Stimulated activated CD8-positive, alpha-beta memory T cell treated with anti-CD3 and anti-CD28 coated beads, Interleukin-4, amount 100 ng/mL, for 4 hours (primary cell): ENCODE measurements at places on chromosomes 5 and 9.

GRCh38 chr9:98994172-98995058 is 50.7 kb downstream of the COL15A1 start:
- no peak for DNase-seq

- no peak for DNase-seq
These were observed 4.9 kb downstream of the CACNA1B start for GRCh38 chr9:137882506-137882821.

DNA sequence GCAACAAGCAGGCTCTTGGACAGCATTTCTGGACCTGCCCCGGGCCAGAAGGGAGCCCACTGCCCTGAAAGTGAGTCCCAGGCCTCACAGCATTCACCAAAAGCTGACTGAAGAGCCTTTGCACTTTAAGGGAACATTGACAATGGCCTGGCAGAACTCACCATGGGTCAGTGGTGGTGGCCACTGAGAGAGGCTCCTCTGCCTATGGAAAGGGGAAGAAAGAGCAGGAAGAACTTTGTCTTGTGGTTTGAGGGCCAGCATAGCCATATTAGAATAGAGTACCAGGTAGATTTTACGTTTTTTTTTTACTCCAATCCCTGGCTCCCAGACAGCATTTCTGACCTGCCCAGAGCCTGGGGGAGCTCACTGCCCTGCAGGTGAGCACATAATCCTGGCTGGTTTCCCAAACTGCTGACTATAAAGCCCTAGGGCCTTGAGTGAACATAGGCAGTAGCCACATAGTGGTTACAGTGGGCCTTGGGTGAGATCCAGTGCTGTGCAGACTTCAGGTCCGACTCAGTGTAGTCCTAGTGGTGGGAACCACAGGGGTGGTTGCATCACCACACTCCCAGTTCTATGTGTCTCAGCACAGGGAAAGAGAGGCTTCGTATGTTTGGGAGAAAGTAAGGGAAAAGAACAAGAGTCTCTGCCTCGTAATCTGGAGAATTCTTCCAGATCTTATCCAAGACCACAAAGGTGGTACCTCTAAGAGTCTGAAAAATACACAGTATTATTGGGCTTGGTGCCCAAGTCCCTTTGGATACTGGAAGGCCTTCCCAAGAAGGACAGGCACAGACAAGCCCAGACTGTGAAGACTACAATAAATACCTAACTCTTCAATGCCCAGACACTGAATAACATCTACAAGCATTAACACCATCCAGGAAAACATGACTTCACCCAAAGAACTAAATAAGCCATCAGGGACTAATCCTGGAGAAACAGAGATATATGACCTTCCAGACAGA is 89.5 kb downstream of the TSSK1B start:
- no peak for DNase-seq

GRCh38 chr9:125343518-125344275 is 82.1 kb downstream of the GAPVD1 start:
- no peak for DNase-seq

DNA sequence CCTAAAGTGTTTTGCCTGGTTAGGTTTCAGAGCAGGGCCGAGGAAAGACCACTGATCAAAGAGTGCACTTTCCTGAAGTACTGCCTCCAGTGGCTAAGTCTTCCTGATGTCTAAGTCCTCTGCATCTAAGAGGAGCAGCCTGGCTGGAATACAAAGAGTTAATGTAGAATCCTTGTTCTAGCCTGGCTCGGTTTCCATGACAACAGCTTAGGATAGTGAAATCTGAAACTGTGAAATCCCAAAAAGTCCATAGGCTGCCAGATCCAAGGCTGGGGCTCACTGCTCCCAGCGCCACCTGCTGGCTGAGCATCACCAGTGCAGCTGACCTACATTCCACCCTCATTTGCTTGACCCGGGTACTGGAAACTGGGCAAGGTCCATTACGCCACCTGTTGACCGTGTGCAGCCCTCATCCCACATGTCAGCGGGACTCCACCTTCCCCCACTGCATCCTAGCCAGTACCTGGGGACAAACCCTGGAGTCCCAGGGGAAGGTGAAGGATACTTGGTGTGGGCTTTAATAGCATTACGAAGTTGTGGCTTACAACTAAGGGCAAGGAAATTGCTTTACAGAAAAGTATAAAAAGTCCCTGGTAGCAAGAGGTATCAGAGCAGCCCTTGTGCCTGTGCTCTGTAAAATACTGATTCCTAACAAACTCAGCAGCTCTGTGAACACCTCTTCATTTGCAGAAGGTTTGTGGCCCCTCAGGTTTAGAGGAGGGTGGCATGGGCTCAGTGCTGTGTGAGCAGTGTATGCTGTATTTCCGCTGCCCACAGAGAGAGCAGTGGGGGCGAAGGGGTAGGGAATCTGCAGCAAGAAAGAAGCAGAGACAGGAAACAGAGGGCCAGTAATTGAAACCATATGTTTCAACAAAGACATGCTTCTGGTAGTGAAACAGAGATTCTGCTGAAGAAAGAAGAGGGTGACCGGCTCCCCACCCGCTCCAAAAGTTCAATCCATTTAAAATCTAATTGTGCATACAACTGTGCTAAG is 36.0 kb downstream of the PCDHGC5 start:
- DNase-seq, result no peak

GRCh38 chr5:115778417-115778816 is 38.0 kb downstream of the CDO1 start:
- no peak for DNase-seq

DNA sequence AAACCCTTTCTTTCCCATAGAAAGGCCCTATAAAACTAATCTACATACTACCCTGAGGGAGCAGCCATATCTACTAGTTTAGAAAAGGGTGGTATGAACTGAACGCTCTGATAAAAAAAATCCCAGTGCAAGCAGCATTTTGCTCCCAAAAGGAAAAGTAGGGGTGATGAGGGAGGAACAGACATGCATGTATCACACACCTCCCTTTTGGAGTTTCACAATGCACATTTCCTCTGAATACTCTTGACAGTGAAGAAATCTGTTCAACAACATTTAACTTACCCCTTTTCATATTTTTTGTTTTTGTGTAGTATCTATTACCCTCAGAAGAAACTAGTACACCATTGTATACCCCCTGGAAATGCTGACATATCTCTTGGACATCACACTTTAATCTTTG is 411.4 kb downstream of the MAT2B start:
- no peak for DNase-seq

- no peak for DNase-seq
These were observed 187.1 kb upstream of the SPEF2 start for GRCh38 chr5:35430381-35431162.

GRCh38 chr5:4777435-4777834 is 362.7 kb upstream of the ADAMTS16 start:
- DNase-seq, result no peak

- no peak for DNase-seq
These were observed 9.8 kb upstream of the SYNPO start for GRCh38 chr5:150630461-150631325.

DNA sequence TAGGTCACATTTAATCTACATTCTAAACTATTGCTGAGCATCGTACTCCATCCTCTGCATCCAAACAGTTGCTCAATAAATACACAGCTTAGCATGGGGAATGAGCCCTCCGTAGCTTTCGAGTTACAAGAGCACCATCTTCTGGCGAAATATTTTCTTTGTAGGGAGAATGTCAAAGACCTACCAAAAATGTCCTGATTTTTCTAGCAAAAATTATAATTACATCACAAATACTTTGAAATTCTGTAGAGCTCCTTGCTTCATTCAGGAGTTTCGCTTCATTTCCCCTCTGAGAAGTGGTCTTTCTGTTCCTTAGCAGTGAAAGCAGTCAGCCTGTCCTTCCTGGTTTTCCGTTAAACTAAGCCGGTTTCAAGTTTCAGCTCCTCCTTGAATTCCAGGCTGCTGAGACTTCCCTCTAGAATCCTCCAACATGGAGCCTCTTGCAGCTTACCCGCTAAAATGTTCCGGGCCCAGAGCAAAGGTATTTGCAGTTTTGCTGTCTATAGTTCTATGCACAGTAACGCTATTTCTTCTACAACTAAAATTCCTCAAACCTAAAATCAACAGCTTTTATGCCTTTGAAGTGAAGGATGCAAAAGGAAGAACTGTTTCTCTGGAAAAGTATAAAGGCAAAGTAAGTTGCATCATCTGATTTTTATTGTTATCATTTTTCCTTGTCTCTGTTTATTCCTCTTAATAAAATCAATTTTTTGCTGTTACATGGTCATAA is at the start of gene GPX8:
GPX8 (plus strand) TSS at position 409 of the 730 bp plus-strand sequence; CDS start at position 431, 22 bp downstream.
- DNase-seq, result no peak

DNA sequence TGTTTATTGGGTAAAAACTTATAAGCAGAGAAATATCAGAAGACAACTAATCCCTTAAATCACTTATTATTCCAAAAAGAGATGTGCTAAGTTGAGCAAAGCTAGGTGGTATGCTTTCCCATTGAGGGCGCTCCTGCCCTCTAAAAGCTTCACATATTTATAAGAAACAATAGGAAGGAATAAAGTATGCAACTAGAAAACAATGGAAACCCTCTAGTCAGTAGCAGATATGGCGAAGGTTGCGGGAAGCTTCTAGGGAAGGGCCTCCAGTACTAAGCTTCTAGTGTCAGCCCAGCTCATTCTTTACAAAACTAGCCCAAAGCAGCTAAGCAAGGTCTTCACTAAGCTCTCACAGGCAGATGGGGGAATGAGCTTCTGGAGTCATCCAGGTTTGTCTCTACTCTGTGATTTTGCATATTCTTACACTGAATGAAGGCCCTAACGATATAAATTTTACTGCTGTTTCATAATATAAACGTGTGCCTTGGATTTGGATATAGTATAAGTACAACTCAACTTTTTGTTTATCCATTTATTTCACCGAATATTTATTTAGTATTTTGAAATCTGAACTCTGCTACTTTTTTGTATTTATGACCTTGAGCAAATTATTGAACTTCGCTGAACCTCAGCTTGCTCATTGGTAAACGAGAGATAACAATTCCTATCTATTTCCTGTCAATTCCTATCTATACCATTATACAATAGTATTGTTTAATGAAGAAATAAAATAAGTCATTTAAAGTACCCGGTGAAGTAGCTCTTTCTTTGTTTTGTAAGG is 571.4 kb downstream of the ELAVL2 start:
- DNase-seq, result no peak

- no peak for DNase-seq
These were observed 674.5 kb downstream of the PRELID2 start for GRCh38 chr5:145160679-145161078.

GRCh38 chr5:145510769-145511168 is 324.4 kb downstream of the PRELID2 start:
- no peak for DNase-seq

- no peak for DNase-seq
These were observed 27.4 kb downstream of the BARHL1 start for GRCh38 chr9:132609829-132610228.

- no peak for DNase-seq
These were observed 278.9 kb downstream of the NR3C1 start for GRCh38 chr5:143124593-143124992.

GRCh38 chr9:4781408-4781807 is 11.3 kb upstream of the RCL1 start:
- DNase-seq, result no peak

GRCh38 chr5:56900858-56901578 is 8.4 kb upstream of the SETD9 start:
- DNase-seq, result no peak

DNA sequence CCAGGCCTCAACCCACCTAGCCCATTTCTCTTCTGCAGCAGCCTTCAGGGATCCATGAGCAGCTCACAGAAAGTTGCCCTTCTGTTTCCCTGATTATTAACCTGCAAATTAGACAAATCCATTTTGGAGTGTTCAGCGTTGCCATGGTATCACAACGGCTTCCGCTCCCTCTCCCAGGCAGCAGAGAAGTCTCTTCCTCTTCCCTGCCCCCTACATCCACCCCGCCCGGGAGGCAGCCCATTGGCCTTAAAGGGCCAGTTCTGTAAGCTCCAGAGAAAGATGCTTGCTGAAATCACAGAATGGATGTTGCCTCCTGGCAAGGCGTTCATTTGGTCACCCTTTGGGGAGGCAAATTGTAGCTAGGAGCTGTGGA is 47.7 kb upstream of the BOD1 start:
- DNase-seq, result no peak

DNA sequence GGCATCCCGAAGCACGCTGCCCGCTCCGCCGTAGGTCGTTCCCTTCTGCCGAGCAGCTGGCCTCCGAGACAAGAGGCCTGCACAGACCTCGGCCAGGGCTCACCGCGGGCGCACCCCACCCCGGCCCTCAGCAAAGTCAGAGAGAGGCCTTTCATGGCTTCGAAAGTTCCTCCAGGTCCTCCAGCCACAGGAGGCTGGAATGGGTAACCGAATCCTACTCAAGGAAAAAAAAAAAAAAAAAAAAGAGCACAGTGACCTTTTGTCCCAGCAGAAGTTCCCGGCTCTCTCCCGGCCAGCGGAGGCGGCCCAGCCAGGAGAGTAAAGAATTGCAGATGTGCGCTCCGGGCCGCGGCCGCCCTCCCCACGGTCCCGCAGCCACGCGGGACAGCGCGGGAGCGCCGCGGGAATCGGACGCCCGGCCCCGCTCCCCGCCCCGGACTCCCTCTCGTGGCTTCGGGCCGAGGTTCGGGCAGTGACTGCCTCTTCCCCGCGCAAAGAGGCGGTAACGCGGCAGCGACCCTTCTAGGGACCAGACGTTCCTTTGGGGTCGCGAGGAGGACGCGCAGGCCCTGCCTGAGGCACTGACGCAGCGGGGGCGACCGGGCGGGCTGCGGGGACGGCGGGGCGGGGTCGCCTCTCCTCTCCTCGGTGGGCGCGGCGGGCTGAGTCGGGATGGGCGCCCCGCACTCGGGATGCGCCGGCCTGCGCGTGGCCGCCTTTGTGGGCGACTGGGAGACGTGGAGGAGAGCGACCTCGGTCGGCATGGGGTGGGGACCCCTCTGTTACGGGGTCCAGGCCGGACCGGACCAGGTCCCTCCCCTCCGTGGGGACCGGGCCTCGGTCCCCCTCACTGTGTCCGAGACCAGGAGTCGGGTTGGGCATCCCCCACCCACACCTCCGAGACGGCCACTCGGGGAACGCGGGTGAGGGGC is 754 bp downstream of the GFPT2 start:
- no peak for DNase-seq

- DNase-seq, result no peak
These were observed 1018.3 kb downstream of the CDH12 start for GRCh38 chr5:21834863-21835262.

DNA sequence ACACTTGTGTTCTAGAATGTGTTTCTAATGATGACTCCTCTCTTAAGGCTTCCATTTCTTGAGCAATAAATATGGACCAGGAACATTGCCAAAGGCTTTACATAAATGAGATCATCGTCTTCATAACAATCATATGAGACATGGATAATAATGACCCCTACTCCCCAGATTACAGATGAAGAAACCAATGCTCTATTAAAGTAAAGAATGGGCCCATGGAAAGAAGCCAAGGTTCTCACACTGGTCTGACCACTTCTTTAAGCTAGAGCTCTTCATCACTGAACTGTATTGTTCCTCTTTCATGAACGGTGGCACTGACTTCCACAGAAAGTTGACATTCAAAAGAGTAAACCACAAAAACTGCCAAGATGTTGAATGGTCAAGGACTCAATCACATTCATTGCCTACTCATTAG is 65.3 kb downstream of the MARCHF3 start:
- no peak for DNase-seq
